ENCODE measurements at places on chromosomes 3 and 15. TPM values are rescaled to one million over a fixed set of nuclear protein-coding genes. Genes with fewer than 3 reads are reported as not detected.
A peak's percentile ranks its signal among the peaks of the same experiment; 100 is the strongest.

Gene HGD
- 0.10 TPM for total RNA-seq

- H3K27me3 ChIP-seq = no peaks in the 10 kb centered on the region
- no peaks in the 10 kb centered on the region for H3K36me3 ChIP-seq
- DNase-seq = no peak
- no peak overlapping the region for H3K27ac ChIP-seq
- no peak overlapping the region for H3K4me3 ChIP-seq
- H3K4me1 ChIP-seq = peaks cover 38% of the 10 kb centered on the region
Measured at GRCh38 chr15:74405823-74406222, 27.9 kb downstream of the SEMA7A start.

- H3K4me1 ChIP-seq = peaks cover 6% of the 10 kb centered on the region
- H3K36me3 ChIP-seq = no peaks in the 10 kb centered on the region
- H3K27ac ChIP-seq = no peak overlapping the region
- DNase-seq = no peak
- H3K4me3 ChIP-seq = no peak overlapping the region
Measured at GRCh38 chr15:69081310-69082004, 67.0 kb downstream of the NOX5 start.

Gene GRAMD1C
- total RNA-seq = 0.29 TPM

- no peaks in the 10 kb centered on the region for H3K27me3 ChIP-seq
- DNase-seq = peak; percentile 88
- peak overlapping the region; percentile 61 for H3K4me3 ChIP-seq
- H3K27ac ChIP-seq = peak overlapping the region; percentile 99
Measured at GRCh38 chr3:71444028-71444860, 139.3 kb downstream of the FOXP1 start.

- H3K4me3 ChIP-seq = no peak overlapping the region
- DNase-seq = no peak
- H3K36me3 ChIP-seq = no peaks in the 10 kb centered on the region
- no peak overlapping the region for H3K27ac ChIP-seq
- no peaks in the 10 kb centered on the region for H3K27me3 ChIP-seq
- H3K4me1 ChIP-seq = no peaks in the 10 kb centered on the region
Measured at GRCh38 chr3:117011687-117012250, 302.2 kb downstream of the TUSC7 start.

- DNase-seq = no peak
- H3K4me3 ChIP-seq = no peak overlapping the region
- no peaks in the 10 kb centered on the region for H3K36me3 ChIP-seq
Measured at GRCh38 chr3:99777708-99778107, 40.0 kb upstream of the CMSS1 start.

GRCh38 chr3:8658306-8659212 lies 14.0 kb upstream of the SSUH2 start:
- no peak overlapping the region for H3K27ac ChIP-seq
- no peak overlapping the region for H3K4me3 ChIP-seq
- no peak for DNase-seq
- peaks cover 6% of the 10 kb centered on the region for H3K27me3 ChIP-seq
- H3K4me1 ChIP-seq = no peaks in the 10 kb centered on the region
- no peaks in the 10 kb centered on the region for H3K36me3 ChIP-seq

DNA sequence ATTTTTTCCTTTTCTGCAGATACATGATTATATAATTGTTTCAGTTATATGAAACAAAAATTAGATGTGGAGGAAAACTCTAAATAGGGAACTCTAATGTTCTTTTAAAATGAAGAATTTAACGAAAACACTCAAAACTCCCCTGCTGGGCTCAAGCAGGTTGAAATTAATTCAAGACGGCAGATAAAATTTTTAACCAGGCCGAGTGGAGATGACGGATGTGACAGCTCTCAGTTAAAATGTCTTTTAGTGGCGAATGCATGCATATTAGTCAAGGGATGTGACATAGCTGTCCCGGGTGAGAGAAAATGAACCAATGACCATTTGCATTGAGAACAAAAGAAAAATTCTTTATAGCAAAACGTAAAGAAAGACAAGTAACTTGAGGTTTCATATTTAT lies 110.1 kb downstream of the ROBO2 start:
- H3K4me1 ChIP-seq = no peaks in the 10 kb centered on the region
- no peak overlapping the region for H3K4me3 ChIP-seq
- no peaks in the 10 kb centered on the region for H3K36me3 ChIP-seq
- DNase-seq = no peak
- H3K27ac ChIP-seq = no peak overlapping the region

Gene ARGFX
- not detected for total RNA-seq
